ENCODE measurements at places on chromosomes 11 and 22.
A peak's percentile ranks its signal among the peaks of the same experiment; 100 is the strongest.

GRCh38 chr11:18722293-18722637, 3.7 kb downstream of the IGSF22 start:
- no peak for DNase-seq

DNA sequence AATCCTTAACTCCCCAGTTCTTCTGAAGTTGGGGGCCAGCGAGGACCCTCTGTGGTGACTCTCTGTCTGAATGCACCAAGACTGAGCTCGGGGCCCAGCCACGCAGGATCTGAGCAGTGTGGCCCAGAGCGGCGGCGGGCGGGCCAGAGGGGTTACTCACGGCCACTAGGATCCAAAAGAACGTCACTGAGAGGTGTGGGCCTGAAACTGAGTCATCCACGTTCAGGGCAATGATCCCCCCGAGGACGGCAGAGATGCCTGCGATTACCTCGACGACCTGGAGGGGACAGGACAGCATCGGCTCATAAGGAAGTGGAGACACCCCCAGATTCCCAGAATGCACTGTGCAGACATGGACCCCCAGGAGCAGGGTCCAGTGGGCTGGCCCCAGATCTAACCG, 11.2 kb downstream of the MLC1 start:
- DNase-seq = no peak

GRCh38 chr22:36197065-36197440, 4.6 kb downstream of the APOL4 start:
- DNase-seq = peak; percentile 52

DNA sequence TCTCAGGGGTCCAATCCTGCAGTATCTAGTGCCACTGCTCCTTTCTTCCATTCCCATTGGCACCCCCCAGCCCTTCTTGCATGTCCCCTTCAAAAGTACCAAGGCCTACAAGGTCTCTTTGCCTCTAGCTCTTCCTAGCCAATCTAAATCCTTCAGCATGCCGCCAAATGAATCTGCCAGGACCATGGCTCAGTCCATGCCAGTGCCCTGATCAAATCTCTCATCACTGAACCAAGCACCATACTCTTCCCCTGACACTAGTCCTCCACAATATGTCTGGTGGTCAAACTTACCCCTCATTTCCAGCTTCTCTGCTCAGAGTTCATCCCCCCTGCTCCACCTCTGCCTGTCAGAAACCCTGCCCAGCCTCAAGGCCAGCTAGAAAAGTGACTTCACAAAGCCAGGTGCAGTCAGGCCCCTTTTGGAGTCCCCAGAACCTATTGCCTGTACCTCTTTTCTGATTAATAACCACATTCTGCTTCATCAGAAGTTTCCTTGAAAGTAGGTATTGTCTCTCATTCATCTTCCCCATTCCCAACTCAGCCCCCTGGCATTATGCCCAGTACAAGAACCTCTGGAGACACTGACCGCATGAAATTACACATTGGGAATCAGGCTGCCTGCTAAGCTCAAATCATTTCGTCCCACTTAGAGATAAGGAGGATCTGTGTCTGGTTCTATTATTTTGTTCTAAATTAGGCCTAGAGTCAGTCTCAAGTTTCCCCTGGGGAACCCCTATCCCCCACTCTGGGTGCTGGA, 11.4 kb downstream of the FEN1 start:
- no peak for DNase-seq

GRCh38 chr11:3156282-3156660, 8.8 kb downstream of the OSBPL5 start:
- DNase-seq = peak; percentile 63

DNA sequence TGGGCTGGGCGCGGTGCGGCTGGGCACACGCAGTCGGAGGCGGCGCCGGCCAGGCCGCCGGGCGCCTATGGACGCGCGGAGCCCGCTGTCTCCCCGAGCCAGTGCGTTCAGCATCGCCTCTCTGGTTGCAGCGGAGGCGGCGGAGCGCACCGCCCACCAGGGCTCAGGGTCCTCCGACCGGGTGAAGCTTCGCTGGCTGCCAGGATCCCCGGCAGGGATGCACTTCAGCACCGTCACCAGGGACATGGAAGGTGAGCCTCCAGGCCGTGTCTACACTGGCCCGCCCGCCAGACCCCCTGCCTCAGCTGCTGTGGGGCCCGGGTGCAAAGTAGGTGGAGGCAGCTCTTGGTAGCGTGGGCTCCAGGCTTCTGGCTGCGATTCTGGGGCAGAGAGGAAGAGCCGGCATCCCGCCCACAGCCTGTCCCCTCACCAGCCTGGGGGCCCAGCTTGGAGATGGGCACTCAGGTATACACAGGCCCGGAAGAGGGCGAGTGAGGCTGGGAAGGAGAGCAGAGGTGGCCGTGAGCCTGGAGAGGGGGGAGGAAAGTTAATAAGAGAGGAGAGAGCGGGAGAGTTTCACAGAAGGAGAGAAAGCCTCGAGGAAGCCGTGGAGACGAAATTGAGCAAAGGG, 1.0 kb upstream of the TBX1 start:
- DNase-seq = no peak

DNA sequence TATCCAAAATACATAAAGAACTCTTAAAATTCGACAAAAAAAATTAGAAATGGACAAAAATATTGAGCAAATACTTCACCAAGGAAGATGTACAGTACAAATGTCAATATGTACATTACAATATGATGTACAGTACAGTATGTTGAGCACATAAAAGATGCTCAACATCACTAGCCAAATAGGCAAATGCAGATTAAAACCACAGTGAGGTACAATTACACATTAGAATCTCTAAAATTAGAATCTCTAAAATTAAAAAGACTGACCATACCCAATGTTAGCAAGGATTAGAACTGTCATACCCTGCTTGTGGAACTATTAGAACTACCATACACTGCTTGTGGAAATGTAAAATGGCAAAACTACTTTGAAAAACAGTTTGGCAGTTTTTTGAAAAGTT, 78.7 kb upstream of the TSPAN18 start:
- no peak for DNase-seq

DNA sequence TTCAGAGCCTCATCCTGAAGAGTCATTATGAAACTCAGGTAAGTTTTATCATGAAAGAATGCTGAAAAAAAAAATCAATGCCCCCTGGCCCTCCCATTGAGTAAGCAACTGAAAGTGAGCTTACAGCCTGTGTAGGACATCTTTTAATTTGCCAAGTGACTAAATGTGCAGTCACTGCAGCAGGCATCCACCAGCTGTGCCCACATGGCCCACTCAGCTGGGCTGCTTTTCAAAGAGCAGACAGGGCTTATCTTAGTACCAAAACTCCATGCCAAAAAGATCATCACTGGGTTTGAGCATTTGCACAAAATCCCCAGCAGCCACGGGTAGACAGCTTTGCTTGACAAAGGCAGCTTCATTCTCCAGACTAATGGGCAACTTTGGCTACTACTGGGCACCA, 709.7 kb downstream of the NTM start:
- DNase-seq = no peak

GRCh38 chr11:8283100-8283464, 19.4 kb upstream of the LMO1 start:
- DNase-seq = no peak

DNA sequence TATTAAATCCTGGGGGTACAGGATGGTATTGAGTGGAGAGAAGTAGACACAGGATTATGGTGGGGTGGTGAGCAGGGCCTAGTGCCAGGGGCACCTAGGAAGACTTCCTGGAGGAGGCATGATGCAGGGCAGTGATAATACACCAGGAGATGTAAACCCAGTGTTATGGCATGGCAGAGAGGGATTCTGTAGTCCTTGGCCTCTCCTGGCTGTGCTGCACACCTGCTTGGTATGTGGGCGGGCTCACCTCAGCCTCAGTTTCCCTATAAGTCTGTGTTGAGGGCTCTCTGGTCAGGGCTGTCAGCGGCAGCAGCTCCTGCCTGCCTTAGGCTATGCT, 2.2 kb downstream of the PDXP start:
- DNase-seq = no peak

GRCh38 chr11:109033627-109034338, 368.9 kb downstream of the DDX10 start:
- DNase-seq = no peak

- no peak for DNase-seq
Measured at GRCh38 chr11:133509924-133510697, 22.2 kb downstream of the OPCML start.

GRCh38 chr22:22200569-22201184, 43.9 kb upstream of the VPREB1 start:
- no peak for DNase-seq

- DNase-seq = no peak
Measured at GRCh38 chr22:44360668-44361381, 48.1 kb upstream of the SHISAL1 start.

GRCh38 chr11:115930886-115931547, 426.8 kb upstream of the CADM1 start:
- peak; percentile 88 for DNase-seq

GRCh38 chr22:46766611-46767010, 4.2 kb downstream of the TBC1D22A start:
- no peak for DNase-seq

DNA sequence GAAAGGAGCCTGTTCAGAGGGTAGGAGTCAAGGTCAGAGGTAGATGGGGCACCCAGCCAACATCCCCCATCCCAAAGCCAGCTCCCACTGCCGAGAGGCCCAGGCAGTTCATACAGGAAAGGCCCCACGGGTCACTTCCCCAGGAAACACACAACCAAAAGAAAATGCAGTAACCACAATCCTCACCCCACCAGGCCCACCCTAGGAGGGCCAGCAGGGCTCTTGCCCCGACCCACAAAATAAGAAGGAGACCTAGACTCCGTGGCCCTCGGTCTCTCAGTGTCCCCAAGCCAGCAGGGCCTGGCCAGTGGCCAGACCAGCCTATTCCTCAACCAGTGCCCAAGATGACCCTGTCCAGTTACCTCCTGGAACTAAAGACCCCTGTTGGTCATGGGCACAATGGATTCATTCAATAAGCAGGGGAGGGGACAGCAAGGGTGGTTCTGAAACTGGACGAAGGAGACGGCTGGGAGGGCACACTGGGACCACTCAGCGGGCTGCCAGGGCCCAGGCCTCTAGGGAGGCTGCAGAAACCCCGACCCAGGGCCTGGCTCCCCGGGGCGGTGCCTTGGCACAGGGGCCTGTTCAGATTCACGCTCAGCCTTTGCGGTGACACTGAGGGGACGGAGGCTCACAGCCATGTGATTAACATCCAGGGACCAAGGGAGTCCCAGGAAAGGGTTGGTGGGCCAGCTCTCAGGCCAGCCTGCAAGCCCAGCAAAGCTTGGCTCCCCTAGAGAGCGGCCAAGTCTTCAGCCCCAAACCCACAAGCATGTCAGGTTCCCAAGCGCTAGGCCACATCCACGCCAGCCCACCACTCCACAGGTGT, 5.5 kb downstream of the RAB3IL1 start:
- no peak for DNase-seq

GRCh38 chr11:21560466-21560975, 632.4 kb upstream of the ANO5 start:
- DNase-seq = no peak

- no peak for DNase-seq
Measured at GRCh38 chr11:117420143-117420485, 92.5 kb downstream of the CEP164 start.

DNA sequence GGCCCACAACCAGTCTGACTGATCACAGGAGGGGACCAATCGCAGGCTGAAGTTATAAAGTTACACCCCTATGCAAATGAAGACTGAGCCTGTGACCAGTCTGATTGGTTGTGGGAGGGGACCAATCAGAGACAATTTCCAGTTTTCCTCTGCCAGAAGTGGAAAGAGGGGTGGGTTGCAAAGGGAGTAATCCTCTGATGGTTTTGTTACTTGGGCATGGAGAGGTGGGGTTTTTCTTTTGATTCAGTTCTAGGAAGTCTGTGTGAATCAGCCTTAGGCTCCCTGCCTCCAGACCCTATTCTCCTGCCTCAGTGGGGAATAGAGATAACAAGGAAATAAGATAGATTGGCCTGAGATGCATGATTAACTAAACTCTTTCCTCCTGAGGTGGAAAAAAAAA, 9.9 kb downstream of the OR6M1 start:
- no peak for DNase-seq

GRCh38 chr22:49751966-49752597, 75.6 kb downstream of the BRD1 start:
- DNase-seq = no peak

DNA sequence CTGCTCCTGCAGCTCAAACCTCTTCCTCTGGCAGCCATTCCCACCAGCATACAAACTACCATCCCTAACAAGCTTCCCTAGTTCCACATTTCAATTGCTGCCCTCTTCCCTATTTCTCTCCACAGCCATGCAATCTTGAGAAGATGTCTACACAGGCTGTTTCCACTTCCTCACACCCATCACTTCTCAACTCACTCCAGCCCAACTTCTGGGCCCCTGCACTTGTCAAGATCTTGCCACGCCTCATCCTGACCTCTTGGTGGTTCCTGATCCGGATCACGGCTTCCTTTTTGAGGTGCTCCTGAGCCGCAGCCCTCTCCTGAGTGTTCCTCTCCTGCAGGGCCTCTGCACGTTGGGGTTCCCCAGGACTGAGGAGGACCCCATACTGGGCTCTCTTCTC, 22.6 kb downstream of the RPL27A start:
- peak; percentile 50 for DNase-seq

DNA sequence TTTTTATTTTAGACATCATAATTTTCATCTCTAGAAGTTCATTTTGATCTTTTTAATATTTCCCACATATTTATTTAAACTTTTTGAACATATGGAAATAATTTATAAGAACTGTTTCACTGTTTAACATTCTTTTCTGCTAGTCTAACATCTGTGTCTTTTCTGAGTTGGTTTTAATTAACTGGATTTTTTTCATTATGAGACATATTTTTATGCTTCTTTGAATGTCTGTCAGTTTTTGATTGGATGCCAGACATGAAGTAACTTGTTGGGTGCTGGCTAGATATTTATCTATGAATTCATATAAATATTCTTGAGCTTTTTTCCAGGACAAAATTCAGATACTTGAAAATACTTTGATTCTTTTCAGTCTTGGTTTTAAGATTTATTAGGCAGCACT, 317.8 kb upstream of the NCAM1 start:
- no peak for DNase-seq

DNA sequence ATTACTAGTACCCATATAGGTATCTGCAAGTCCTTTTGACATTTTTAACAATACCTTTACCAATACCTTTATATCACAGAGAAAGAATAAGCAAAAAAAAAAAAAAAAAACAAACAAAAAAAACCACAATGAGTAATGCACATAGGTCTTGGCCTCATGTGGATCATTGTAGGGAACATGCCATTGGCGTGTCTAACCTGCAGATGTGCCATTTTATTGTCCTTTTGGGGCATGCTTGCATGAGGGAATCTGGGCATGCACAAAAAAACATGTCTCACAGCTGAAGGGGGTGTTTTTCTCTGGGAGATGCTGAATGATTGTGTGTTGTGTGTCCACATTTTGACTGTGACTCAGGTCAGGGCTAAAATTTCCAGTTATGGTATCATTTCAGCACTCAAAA, 361.6 kb downstream of the GUCY1A2 start:
- DNase-seq = no peak

GRCh38 chr11:103659206-103659618, 377.2 kb upstream of the DDI1 start:
- no peak for DNase-seq

DNA sequence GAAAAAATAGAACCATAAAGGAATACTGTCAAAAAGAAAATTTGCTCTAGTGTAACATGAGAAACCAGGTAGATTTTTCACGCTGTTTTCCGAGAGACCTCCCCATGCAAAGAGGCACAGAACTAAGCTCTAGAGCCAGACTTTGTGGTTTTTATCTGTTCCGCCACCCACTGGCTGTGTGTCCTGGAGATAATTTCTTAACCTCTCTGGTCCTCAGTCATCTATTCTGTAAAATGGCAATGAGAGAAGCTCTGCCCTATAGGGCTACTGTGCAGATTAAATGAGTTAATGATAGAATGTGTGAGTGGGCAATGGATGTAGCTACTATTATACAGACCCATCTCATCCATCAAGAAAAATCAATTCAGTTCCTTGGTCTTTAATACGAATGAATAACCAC, 9.4 kb upstream of the SIGIRR start:
- no peak for DNase-seq

Data from CD14-positive monocyte (primary cell).